ENCODE measurements at places on chromosomes 7 and 10.

- no peak for DNase-seq
Observed at GRCh38 chr7:68176974-68177373, 1180.3 kb downstream of the TYW1 start.

DNA sequence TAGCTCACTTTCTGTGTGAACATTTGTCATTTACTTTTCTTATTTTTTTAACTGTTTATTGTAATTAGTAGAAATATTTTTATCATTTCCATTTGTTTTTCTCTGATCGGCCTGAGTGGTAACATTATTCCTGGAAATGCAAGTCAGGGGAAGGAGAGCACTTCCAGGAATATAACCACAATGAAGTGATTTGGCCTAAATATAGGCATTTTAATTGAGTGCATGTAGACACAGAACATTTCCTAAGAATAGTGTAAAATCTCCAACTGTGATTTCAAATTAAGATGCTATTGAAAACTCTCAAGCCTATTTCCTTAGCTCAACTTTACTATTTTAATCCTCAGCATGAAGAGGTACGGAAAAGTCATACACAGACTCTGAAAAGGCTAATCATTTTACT is 86.5 kb upstream of the SKAP2 start:
- DNase-seq, result no peak

DNA sequence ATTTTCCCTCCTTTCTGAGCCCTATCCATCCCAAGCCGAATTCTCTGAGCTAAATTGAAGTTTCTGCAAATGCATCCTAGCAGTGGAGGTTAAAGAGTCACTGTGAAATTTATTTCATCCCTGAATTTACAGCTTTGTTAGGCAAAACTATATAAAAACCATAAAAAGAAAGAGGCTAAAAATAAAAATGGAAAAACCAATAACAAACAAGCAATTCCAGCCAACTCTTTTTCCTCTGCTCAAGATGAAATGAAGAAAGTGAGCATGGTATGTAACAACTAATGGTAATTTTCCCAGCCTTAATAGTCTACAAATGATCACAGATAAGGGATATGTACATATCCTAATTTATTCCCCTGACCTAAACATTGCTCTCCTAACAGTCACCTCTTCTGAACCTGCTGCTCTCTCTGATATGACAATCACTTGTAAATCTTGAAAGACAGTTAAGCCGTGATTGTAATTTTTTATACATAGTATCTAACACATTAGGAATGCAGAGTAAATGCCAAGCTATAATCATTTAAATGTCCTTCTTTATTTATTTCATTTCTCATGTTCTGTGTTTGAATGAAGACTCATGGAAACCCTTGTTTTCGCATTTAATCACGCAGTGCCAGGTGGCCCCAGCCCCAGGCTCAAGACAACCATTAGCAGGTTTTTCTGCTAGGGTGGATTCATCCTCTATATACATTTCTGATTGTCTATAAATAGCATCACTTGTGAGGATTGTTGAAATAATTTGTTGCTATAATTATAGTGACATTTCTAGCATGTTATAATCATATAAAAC is 48.6 kb upstream of the NRP1 start:
- no peak for DNase-seq

- DNase-seq, result no peak
Observed at GRCh38 chr10:34850558-34850957, 35.5 kb upstream of the PARD3 start.

- DNase-seq, result no peak
Observed at GRCh38 chr7:13062631-13063030, 375.2 kb downstream of the ARL4A start.

DNA sequence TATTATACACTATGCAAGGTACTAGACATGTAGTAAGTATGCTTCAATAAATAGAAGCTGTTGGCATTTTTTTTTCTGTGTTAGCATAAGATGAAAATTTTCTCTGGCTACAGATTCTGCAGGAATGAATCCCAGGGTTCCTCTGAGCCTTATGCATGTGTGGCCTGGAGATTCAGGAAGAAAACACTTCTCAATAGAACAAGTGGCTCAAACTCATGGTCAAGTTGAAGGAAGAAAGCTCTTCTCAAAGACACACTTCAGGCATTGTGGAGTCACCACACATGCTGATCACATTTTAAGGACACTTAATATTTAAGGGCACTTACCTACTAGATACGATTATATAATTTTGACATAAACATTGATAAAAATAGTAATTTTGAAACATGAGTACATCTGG is 19.5 kb downstream of the DNAH11 start:
- no peak for DNase-seq

GRCh38 chr10:90589825-90590224 is 268.0 kb downstream of the HTR7 start:
- no peak for DNase-seq

DNA sequence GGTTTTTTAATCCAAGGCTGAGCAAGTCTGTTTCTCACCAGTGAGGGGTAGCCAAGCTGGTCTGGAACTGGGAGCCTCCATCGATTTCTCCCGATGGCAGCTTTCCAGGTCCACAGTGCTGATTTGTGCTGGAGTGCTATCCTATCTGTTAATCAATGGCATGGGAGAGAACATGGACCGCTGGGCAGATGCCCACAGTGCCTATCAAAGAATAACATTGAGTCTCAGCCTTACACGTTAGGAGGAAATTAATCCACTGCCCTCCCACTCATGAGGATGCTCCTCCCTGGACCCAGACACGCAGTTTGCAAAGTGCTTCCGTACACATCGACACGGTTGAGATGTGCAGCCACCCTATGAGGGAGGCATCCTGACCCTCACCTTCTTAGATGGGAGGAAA is 36.0 kb upstream of the CUX1 start:
- DNase-seq, result no peak
